Urinary bladder (tissue), 4 donors: ENCODE measurements at places on chromosomes 2 and 18. TPM values are rescaled to one million over a fixed set of nuclear protein-coding genes. Genes with fewer than 3 reads are reported as not detected.

DNA sequence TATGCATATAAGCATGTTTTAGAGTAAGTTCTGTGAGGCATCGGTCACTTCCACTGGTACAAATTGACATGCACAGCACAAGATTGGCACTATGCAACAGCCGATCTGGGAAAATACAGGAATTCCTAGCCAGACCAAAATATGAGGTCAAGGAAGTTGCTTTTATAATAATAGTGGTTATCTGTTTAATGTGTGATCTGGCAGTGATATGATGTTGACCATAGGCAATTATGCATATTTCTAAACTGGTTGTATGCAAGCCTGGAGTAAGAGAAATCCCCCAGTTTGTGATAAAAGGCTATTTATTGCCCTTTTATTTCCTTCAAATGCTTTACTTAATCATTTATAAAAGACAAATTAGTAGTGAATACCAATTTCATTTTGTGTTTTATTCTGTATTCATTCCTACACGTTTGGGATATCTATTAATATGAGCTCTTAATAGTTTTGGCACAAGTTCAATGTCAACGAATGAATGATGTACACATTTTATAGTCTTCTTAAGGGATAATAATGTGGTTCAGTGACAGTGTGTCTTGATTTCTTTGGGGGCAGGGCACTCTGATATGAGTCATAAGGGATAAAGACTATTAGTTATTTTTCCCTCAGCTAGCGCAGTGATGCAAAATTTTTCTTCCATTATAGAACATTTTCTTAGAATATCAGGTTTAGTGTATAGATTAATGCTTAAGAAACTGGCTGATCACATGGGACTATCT is 34.7 kb upstream of the ZEB2 start:
- no peak for DNase-seq

GCC2 gene
- 110 TPM for total RNA-seq

HJURP gene
- 8.9 TPM for total RNA-seq

GRCh38 chr2:165044505-165045303 is 89.4 kb upstream of the SLC38A11 start:
- DNase-seq: no peak

DNA sequence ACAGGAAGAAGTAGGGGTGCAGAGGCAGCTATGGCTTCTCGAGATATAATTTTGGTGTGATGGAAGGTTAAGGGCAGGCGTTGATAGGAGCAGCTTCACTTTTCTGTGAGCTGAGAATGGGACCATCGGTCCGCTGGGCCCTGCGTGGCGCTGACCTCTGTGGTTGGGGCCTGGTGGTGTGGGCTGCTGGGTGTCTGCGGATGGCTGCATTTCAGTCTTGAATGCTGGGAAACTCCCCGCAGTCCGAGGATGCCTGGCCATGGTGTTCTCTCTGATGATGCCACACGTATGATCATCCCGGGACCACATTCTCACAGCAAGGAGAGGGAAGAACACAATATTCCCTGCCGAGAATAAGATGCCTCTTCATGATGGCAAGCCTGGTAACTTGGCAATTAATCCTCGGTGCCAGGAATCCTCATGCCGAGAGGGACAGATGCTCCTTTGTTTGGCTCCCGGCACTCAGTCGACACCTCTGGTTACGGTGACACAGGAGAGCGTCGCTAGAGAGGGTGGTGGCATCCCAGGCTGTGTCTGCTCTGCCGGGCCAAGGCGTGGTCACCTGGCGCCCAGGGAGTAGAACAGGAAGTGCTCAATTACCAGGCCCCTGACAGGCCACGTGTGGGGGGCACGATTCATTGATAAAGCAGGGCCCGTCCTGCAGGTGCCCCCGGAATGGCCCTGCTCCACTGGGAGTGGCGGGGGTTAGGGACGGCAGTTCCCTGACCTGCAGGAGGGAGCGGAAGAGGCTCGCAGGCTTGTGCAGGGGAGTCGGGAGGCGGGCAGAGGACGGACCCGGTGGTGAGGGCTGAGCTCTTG is 119.4 kb upstream of the CTDP1 start:
- no peak for DNase-seq

- no peak for DNase-seq
Observed at GRCh38 chr2:104340162-104340561, 513.8 kb upstream of the POU3F3 start.

- no peak for DNase-seq
Observed at GRCh38 chr2:67694445-67694844, 297.3 kb downstream of the ETAA1 start.

ID2 gene
- total RNA-seq: 238 TPM

DNA sequence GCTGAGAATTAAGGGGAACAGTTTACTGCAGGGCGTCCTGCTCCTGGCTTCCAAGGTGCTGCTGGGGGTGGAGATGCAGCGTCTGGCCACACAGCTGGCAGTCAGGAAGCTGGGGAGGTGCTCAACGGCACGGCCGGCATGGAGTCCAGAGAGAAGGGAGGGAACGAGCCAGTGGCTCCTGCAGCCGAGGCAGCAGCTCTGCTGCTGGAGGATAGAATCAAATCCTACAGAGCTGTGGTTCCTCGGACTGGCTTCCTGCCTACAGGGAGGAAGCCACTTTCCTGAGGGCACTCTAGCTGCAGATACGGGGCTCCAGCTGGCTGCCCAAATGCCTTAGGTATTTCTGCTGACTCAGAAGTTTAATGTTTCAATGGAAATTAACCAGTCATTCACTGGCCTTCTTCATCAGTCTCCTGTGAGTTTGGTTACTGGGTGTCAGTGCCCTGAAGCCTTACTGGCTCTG is 266.3 kb downstream of the TWIST2 start:
- no peak for DNase-seq

DNA sequence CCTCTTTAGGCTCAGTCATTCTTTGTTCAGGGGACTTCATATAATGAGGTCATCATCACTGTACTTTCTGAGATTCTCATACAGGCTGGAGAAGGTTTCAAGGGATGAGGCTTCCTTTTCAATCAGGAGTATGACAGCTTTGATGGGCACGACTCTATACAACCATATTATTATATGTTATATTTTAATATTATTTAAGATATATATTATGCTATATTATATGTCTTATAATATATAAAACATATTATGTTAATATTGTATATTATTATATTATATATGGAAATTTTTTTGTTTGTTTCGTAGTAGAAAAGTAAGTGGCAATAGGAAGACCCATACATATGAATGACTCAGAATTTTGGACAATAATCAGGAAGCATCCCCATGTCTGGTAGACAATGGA is 78.0 kb upstream of the GATA6 start:
- no peak for DNase-seq

DNA sequence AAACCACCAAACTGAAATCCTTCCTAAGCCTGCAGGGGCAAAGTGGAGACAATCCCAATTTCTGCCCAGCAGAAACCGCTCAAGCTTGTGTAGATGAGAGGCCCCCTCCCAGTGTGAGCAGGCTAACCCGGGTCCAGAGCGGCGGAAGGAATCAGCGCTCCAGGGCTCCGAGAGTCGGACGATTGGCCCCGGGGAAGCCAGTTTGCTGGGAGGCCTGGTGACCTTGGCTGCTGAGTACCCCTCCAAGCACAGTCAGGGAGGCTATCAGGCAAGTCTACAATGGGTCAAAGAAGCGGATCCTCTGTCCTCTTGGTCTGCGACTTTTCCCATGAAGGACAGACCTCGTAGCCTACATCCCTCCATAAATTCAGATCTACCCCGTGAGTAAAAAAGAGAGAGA is 16.8 kb upstream of the EN1 start:
- no peak for DNase-seq

GRCh38 chr2:236575510-236575909 is 5.9 kb downstream of the ACKR3 start:
- no peak for DNase-seq

DNA sequence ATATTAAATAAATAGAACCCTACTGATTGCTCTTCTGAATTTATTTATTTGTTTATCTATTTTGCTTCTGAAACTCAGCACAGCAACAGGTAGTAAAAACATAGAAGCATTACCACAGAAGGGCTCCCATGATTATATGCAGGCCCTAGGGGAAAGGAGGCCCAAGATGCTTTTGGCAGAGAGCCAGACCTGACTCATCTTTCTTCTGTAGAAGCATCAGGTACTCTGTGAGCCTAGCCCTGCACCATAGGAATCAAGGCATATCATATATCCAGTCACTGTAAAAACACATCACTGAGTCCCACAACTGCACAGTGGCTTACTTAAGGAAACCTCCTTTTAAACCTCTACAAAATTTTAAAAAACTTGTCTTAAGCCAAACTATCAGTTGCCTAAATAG is 1.8 kb downstream of the SCN9A start:
- no peak for DNase-seq

PID1 gene
- total RNA-seq: 63.9 TPM

CCDC85A gene
- 7.1 TPM for total RNA-seq

DNA sequence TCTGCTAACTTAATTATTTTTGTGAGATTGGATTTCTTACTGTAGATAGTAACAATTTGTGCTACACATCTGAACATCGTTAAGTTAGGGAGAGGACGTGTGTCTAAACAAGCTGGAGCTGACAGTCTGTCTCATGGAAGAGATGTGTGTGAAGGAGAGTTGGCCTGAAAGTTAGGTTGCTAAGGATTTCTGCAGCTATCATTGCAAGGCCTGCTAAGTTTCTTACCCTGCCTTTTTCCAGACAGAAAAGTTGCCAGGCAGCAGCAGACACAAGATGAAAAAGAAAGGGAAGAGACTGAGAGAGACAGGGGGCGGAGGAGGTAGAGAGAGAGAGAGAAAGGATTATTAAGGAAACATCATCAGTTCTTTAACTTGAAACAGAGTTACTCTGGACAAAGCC is 4.1 kb upstream of the LRP1B start:
- DNase-seq: no peak

- peak; percentile 40 for DNase-seq
Observed at GRCh38 chr2:146734042-146734820, 1110.6 kb upstream of the ACVR2A start.

DNA sequence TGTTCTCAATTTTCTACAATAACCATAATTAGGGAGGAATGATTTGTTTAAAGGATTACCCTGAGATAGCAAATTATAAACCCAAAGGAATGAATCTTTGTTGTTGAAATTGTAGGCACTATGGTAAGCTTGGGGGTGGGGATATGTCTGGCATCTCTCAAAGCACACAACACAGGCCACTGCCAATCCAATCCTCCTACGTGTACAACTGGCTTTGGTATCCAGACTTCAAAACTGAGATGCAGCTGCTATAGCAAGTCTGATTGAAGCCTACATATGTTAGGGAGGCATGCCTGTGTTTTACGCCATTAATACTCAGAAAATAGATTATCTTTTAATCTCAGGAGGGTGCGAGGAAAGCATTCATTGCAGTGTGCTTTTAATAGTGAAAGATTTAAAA is 5.9 kb upstream of the NCOA1 start:
- DNase-seq: no peak

FAP gene
- total RNA-seq: 57.7 TPM

DNA sequence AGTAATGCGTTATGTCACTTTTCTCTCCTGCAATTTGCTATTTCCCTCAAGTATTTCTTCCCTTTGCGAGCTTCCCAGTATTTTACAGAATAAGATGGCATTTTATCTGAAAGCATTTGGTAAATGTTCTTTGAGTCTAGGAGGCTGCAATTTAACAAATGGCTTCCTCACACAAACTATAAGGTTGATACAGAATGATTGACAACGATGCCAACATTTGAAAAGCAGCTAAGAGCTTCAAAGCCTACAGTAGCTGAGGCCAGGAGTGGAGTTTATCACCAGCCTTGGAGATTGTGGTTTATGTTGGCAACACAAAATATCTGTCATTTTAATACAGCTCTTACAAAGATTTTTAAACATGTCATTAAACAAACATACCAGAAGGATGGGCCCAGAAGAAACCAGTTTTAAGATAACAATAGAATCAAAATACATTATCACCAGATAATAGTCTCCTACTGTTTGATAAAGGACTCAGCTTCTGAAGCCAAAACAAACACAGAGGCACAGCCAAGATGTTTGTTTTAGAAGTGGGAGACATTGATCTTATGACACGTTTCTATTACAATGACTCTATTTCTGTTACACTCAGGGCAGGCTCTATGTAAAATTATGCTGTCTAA is 711.4 kb upstream of the ACVR2A start:
- no peak for DNase-seq

- DNase-seq: no peak
Observed at GRCh38 chr2:234446404-234447076, 50.3 kb downstream of the ARL4C start.

DNA sequence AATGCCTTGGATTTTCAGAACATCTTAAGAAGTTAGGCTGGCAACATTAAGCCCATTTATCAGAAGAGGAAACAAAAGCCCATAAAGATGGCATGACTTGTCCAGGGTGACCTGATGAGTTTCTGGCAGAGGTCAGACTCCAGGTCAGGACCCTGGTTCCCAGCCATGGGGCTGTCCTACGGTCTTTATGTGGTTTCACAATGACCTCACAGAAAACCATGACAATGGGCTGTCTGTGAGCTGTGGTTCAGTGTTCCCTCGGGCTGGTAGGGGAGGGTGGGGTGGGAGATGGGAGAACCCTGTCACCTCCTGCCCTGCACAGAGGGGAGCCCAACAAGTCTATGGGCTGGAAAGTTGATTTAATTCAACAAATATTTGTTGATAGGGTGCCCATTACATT is 101.8 kb downstream of the LOXHD1 start:
- DNase-seq: no peak

- no peak for DNase-seq
Observed at GRCh38 chr2:171852366-171852888, 41.6 kb downstream of the SLC25A12 start.

GRCh38 chr2:239905884-239906654 is 119.1 kb downstream of the NDUFA10 start:
- no peak for DNase-seq

MYO7B gene
- total RNA-seq: 0.11 TPM

SCG2 gene
- 15.3 TPM for total RNA-seq

DNA sequence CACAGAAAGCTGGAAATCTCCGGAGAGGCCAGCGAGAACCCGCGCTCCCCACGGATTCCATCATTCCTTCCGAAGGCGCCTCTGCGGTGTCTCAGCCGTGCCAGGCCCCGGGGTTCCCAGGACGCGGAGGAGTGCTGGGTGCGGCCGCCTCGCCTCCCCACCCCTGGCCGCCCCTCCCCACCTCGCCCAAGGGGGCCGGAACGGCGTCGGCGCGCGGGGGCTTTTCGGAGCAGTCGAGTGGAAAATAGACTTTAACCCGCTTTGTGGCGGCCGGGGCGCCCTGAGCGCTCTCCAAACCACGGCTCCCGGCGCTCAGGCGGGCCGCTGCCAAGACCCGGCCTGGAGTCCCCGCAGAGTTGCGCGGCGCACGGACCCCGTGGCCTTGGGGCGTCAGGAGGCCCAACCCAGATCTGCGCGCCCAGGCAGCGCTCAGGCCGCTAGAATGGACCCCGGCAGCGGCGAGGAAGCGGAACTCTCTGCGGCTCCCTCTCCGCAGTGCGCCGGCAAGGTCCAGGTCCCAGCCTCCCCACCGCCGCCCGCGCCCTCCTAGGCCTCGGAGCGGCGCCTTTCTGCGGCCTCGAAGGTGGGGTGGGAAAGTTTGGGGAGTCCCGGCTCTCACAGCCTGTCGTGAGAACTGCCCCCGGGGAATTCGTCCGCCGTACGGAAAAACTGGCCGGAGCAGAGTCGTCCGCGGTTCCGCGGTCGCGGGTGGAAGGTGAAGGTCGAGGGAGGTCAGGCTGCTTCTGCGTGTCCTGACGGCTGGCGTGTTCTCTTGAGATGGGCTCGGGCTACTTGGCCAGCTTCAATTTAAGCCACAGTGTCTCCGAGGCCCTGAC is 1.2 kb upstream of the EMX1 start:
- no peak for DNase-seq
